CD4-positive, alpha-beta T cell treated with Interleukin-15 for 4 hours (primary cell): ENCODE measurements at places on chromosomes 16 and 17.

- no peak for DNase-seq
These were observed 42.4 kb downstream of the C16orf95 start for GRCh38 chr16:87274794-87275193.

GRCh38 chr17:42548070-42548837, 4.5 kb upstream of the HSD17B1 start:
- peak; percentile 76 for DNase-seq

- no peak for DNase-seq
These were observed 22.2 kb upstream of the BBS2 start for GRCh38 chr16:56542039-56542438.

DNA sequence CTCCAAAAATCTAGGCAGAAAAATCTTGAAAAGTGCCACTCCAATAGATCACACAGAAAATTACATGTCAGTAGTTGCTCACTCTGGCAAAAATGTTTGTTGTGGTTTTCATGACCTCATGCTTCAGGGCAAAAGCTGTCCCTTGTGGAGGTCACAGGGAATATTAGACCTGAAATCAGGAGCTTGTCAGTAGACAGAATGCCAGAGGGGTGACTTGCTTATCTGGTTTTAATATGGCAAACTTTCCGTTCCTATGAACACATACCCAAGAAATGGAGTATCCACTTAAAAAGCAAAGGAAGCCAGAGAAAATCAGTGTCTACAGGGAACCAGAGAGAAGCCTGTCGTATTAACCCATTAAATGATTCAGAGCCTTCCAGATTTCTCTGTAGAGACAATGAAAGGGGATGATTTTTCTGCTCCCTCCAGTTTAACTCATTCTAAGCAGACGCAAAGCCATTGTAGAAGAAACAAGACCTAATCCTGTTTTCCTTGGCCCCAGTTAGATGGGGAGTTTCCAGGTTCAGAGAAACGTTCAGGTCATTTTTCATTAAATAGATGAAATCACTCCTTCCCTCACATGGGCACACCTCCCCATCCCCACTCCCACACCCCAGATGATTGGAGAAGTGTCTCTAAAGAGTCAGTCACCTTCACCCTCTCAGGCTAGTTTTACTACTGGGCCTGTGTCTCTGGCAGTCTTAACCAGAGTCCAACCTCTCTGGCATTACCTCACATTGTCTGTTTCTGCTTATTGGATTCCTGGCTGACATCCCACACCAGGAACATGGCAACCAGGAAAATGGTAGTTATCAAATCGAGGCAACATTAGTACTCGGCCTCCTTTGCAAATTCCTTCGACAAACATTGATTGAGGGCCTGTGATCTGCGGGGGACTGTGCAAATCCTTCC, 6.0 kb downstream of the SOX9 start:
- no peak for DNase-seq

- no peak for DNase-seq
These were observed 7.5 kb upstream of the CALB2 start for GRCh38 chr16:71350821-71351557.

DNA sequence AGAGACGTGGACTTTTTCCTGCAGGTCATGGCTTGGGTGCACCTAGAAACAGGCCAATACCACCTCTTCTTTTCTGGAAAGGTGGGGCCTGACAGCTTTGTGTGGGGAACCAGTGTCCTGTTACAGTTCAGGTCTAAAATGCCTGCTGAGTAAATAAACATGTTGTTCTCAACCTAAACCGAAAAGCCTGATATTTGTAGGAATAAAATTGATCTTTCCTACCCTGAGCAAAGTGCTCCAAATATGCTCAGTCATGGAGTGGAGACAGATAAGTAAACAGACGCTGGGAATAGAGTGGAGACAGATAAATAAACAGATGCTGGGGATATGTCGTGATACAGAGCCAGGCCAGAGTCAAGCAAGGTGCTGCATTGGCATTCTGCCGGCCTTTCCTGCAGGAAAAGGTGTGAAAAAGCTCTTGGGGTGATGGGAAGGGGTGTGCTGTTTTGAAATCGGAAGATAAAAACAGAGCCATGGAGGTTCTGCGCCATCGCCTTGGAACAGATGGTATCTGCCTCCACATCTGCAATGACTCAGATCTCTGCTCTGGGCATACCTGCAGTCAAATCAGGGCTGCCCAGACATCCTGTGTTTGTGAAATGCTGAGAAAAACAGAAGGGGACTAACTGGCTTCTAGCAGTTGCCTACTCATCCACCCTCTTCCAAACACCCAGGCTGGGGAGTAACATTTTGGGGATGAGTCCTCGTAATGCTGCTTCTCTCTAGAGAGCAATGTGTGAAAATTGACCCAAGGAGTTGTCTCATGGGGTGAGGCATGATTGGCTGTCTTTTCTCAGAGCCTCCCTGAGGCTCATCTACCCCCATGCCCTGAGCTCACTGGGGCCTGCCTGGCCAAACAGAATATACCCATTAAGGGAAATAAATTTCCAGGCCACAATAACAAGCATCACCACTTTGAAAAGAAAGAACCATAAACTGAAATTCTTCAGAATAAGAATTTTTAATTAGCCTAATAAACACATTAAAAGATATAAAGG, 16.8 kb upstream of the TRPV2 start:
- no peak for DNase-seq

DNA sequence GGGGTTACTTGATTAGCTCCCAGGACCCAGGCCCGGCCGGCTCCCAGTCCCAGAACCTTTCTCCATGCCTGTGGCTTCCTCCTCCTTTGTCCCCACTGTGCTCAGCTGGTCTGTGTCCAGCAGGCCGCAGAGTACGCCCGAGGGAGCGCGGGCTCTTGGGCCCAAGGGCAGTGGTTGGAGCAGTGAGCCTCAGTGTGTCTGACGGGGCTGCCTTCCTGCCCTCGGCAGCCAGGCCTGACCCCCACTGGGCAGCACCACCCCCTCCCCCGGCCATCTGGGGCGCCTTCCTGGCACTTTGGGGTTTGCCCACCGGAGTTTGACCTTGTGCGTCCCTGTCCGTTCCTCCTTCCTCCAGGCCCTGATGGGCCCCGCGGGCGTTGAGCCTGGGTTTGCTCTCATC, 62.4 kb upstream of the PVALEF start:
- no peak for DNase-seq

DNA sequence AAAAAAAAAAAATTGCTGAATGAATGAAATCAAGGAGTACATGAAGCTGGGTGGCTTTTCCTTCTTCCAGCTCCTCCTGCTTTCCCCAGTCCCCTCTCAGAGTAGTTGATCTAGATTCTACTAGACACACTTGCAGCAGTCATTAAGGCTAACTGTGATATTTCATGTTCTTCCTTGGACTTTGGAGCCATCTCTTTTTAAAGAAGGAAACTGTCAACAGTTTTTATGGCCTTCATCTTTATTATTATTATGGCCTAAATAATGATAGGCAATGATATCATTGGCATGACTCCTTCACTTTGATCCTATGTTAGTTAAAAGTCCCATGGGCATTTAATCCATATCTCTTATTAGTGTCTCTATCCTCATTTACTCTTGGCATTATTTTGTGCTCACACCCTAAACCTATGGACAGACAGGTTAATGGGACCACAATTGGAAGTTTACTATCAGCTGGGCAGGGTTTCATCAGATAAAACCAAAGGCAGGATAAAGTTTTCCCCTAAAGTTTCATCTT, 9.7 kb downstream of the C17orf78 start:
- DNase-seq, result no peak

DNA sequence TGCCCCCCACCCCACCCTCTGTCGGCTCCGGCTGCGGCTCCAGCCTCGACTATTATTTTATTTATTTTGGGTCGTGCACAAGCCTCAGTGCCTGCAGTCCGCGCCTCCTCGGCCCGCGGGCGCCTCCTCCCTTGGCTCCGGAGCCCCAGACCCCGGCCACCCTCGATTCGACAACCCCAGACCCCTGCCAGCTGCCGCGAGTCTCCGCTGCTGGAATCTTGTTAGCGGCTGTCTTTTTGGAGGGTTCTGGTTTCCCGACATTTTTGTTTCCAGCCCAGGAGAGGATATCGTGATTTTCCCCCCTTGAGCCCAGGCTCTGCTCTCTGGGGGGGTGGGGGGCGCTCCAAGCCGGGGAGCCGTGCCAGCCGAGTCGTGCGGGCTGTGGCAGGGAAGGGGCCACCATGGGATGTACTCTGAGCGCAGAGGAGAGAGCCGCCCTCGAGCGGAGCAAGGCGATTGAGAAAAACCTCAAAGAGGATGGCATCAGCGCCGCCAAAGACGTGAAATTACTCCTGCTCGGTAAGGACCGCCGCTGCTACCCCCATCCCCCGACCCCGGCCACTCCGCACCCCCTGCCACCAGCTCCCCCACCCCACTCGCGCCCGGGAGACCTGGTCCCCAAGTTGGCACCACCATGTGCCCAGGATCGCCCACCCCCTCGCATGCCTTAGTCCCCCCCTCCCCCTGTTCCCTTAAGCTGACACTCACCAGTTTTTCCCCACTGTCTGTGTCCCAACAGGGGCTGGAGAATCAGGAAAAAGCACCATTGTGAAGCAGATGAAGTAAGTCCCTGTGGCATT, 746 bp downstream of the GNAO1 start:
- DNase-seq, result no peak

DNA sequence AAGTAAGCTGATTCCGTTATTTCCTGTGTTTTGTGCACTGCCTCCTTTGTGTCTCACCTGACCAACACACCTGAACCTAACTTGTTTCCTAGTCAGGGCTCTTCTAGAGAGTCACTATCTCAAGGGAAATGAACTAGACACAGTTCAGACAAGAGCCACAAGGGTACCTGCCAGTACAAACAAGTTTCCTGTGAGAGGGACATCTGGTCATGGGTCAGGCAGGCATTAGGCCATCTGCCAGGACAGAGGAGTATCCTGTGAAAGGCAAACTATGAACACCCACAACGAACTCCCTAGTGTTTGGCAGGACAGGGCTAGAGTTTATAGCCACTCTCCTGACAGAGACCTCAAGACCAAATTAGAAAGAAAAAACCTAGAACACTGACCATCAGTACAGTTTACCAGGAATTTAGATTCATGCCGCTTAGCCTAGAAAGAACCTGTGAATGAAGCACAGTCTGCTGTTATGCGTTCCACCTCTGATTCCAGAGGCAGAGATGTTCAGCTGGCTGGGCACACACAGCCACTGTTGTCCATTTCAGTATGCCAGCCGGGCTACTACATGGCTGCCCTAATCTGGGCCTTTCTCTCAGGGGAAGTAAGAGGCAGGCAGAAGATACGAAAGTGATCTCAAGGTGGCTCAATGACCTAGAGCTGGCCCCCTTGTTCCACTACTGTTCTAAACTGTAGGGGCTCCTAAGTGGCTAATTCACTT, 20.7 kb upstream of the GLG1 start:
- no peak for DNase-seq

DNA sequence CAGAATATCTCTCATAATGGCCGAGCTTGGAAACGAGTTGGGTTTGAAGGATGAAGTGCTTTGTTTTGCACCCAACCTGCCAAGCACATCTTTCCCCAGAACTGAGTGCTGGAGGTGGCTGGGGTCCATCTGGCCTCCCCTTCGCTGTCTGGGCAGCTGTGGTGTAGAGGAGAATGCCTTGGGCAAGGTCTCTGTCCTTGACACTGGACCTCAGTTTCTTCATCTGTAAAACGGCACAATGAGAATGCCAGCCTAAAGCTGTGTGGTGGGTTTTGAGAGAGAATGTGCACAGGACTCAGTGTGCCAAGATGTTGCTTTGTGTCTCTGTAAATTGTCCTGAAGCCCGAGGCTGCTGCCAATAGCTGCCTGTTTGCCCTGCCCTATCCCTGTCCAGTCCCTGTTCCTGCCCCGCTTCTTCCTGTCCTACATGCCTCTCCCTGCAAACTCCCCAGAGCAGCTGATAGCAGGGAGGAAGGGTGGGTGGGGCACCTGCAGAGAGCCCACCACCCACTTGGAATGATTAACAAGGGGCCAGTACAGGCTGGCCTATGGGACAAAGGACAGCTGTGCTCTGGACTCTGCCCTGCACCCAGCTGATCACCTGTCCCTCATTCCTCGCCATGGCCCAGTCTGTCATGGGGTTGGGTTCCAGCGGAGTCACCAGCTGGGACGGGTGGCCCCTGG, 15.3 kb downstream of the LASP1 start:
- no peak for DNase-seq

DNA sequence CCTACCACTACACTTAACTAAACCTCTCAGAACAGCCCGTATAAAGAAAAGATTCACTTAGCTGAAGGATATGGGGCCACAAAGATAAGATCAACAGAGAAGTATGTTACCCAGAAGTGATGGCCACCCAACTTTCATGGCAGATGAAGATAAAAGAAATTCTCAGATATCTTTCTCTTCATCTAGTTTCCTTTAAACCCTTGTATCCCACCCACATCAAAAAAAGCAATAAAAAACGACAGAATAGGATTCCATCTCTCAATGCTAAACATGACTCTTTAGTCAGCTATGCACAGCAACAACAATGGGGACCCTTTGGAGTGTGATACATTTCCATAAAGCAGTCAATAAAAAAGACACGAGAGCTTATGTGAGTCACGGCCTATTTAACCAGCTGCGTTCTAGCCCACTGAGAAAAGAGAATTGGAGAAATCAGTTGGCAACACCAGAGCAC, 86.6 kb downstream of the SNX11 start:
- peak; percentile 43 for DNase-seq

DNA sequence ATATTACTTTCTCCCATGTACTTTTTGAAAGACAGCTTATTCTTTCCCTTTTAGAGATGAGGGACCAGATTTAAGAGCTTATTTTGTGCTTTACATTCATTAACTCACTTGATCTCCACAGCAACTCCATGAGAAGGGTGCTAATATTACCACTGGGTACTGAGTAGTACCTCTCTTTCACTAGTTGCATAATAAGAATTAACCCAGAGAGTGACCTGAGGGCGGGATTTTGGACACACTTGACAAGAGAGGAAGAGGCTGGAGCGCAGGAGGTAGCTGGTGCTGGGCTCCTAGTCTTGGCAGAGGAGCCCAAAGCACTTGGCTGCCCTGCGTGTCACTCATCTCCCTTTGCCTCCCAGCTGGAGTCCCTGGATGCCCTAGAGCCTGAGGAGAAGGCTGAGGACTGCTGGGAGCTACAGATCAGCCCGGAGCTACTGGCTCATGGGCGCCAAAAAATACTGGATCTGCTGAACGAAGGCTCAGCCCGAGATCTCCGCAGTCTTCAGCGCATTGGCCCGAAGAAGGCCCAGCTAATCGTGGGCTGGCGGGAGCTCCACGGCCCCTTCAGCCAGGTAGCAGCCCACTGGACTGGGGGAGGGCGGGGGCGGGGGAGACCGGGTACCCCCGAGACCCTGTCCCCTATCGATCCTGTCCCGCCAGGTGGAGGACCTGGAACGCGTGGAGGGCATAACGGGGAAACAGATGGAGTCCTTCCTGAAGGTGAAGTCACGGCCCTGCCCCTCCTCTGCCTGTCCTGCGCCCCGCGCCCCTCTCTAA, 1.7 kb upstream of the MAZ start:
- DNase-seq, result no peak

GRCh38 chr16:54647725-54648221, 282.9 kb upstream of the IRX5 start:
- DNase-seq, result no peak

GRCh38 chr17:34318474-34318873, 761 bp upstream of the CCL8 start:
- no peak for DNase-seq

GRCh38 chr16:3140603-3141427, 6.0 kb downstream of the ZNF213 start:
- no peak for DNase-seq

- DNase-seq, result peak; percentile 88
These were observed 13.8 kb downstream of the RIPOR1 start for GRCh38 chr16:67542464-67542863.
